RPMI7951 (cell line): ENCODE measurements at places on chromosomes 11 and 22. TPM values are rescaled to one million over a fixed set of nuclear protein-coding genes. Genes with fewer than 3 reads are reported as not detected.
A peak's percentile ranks its signal among the peaks of the same experiment; 100 is the strongest.

MMP3 gene
- 0.39 and 1.3 TPM in 2 replicates for total RNA-seq

DCDC1 gene
- total RNA-seq: under 0.01 TPM in 1 of 2 replicates, not detected in the other

OR51B5 gene
- total RNA-seq: 1.8 and 2.0 TPM in 2 replicates

DNA sequence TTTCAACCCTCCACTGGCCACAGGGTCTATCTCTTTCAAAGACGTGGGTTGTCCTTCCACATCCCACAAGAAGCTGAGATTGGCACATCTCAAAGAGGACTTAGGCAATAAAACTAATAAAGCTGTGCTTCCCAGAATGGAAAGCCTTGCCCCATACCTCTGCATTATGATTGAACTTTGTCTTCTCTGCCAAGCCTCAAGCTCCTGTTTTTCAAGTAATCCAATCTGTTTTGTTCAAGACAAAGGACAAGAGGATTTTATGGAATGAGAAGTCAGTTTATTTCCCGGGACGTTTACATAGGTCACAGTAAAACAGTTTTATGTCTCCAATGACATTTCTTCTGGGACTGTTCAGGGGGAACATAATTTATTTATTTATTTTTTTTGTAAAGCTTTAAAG is 108.4 kb downstream of the GALNT18 start:
- DNase-seq: peak; percentile 10

DNA sequence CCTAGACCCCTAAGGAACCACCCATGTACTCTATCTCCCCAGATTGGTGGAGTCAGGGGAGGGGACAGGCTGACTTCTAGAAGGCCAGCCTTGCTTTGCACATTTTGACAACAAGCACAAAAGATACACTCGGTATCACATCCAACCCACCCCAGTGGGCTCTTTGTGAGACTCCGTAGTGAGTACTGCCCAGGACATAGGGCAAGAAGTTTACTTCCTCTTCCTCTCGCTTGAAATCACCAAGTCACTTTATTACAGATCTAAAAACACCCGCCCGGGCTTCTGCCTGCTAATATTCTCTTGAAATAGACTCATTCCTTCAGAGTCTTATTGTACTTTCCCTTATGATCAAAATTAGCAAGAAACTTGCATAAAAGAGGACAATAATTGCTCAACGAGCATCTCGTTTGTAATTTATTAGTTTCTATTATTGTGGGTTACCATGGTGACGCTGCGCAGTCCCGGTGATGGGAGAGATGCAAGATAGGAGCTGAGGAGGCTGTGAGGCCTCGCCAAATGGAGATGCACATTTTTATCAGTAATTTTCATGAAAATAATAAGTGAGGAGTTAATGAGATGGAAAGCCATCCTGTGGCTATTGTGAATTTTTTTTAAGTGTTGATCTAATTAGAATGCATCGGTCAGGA is 96.9 kb downstream of the FEZ1 start:
- DNase-seq: no peak

DNA sequence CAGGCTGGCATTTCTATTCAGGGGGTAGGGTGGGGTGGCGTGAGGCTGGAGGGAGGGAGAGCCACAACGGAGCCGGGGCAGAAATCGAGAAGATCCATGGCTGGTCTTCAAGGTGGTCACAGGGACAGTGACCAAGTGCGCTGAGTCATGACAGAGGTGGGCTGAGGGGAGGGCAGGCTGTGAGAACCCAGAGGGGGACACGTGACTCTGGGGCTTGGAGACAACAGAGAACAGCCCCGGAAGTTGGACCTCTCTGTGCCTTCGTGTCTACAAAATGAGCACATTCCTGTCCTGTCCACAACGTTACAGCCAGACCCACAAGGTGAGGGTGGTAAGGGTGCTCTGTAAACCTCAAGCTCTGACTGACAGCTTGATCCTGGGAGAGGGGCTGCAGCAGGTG is 35.1 kb upstream of the ARFGAP3 start:
- no peak for DNase-seq

DNA sequence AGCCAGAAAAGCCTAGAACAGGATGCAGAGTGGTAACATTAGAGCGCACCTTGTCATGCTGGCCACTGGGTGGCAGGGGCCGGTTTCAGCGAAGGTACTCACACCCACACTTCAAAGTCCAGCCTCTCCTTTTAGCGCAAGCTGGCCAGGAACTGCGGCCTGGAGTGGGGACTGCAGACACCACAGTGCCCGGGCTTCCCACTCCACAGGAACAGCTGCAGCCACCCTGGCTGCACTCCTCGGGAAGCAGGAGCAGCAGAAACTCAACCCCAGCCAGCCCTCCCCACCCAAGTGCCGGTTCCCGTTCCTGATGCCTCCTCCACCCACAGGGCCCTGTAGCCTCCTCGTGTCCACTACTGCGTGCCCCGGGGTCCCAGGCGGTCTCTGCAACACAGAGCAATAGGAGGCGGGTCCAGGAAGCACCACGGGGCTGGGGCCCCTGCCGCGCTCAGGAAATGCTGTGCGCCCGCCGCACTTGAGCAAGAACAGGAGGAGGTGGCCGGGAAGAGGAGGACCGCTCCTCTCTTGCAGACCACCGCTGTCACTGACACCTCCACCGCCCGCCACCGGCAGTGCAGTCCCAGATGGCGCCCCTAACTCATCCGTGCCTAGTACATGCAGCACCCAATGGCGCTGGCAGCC is 2.2 kb downstream of the RFPL2 start:
- DNase-seq: peak; percentile 34

GRCh38 chr11:127639916-127640315 is 639.3 kb upstream of the KIRREL3 start:
- DNase-seq: peak; percentile 71

DNA sequence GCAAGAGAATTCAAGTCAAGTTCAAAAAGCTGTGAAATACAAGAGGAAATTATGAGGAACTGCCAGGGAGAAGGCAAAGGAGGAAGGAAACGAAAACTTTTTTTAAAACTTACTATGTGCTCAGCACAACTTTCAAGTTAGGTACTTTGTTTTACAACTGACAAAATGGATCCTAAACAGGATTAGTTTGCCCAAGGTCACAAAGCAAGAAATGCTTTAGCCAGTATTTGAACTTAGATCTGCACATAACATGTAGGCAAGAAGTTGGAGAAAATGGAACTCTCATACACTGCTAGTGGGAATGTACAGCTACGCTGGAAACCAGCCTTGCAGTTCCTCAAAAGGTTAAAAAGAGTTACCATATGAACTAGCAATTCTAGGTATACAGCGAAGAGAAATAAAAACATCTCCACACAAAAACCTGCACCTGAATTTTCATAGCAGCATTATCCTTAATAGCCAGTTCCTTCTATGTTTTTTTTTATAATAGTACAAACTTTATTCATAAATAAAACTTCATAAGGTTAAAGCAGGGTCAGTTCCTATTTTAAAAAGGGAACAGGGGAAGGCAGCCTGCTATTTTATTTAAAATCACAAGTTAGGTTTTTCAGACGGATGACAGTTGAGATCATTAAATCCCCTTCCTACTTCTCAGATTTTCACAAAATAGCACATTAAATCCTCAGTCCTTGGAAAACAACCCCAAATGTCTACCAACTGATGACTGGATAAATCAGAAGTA is 19.2 kb downstream of the DDX6 start:
- no peak for DNase-seq

DNA sequence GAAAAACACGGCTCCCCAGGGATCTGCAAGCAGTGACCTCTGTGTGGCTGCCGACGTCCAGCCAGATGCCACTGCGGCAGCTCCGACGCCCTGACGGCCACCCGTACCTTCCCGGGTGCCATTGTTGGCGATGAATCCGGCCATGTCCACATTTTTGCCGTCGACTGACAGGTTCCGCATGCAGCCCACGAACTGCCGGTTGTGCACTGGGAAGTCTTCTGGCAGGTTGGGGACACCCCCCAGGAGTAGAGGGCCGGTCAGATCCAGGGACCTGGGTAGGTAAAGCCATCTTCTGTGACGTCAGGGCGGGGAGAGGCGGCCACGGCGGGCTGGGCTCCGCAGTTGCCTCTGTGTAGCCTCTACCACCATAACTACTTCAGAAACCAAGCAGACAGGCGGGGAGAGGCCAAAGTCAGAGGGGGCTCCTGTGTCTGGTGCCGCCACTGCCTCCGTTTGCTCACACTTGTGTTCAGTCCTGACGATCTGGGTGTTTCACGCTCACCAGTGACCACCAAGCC is 74.8 kb downstream of the TRMU start:
- DNase-seq: no peak

- peak; percentile 16 for DNase-seq
These were observed 21.6 kb downstream of the PARVG start for GRCh38 chr22:44202261-44202789.
